Stimulated activated CD4-positive, alpha-beta T cell treated with anti-CD3 and anti-CD28 coated beads, TNF-alpha, amount 100 ng/mL, for 1 hour (primary cell): ENCODE measurements at places on chromosomes 13 and 19.

DNA sequence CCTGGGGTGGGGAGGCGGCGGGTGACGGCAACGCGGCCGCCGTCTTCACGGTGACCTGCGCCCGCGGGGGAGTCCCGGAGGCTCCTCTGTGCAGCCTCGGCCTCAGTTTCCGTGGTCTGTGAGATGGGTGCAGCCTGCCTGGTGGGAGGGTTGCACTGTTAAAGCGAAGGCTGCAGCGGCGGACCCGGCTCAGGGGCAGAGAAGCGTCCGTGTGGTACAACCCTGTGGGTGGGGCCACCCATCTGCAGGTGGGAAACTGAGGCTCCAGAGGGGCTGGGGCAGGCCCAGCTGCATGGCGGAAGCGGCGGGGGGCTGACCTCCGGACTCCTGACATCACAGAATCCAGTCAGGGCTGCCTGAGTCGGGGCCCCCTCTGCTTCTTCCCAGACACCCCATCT lies 481 bp downstream of the FGF22 start:
- no peak for DNase-seq

- no peak for DNase-seq
These were observed 13.2 kb downstream of the ZNF793 start for GRCh38 chr19:37519890-37520289.

DNA sequence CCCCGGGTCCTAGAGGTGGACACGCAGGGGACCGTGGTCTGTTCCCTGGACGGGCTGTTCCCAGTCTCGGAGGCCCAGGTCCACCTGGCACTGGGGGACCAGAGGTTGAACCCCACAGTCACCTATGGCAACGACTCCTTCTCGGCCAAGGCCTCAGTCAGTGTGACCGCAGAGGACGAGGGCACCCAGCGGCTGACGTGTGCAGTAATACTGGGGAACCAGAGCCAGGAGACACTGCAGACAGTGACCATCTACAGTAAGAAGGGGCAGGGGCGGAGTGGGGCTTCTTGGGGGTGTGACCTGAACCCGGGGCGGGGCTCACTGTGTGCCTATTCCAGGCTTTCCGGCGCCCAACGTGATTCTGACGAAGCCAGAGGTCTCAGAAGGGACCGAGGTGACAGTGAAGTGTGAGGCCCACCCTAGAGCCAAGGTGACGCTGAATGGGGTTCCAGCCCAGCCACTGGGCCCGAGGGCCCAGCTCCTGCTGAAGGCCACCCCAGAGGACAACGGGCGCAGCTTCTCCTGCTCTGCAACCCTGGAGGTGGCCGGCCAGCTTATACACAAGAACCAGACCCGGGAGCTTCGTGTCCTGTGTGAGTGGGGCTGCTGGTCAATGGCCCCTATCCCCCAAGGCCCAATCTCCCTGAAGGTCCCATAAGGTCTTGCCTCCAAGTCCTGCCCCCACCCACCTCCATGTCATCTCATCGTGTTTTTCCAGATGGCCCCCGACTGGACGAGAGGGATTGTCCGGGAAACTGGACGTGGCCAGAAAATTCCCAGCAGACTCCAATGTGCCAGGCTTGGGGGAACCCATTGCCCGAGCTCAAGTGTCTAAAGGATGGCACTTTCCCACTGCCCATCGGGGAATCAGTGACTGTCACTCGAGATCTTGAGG lies 2.4 kb upstream of the ICAM4 start:
- DNase-seq: no peak

GRCh38 chr13:83117046-83117445 lies 765.2 kb downstream of the SLITRK1 start:
- no peak for DNase-seq

GRCh38 chr19:27833031-27833430 lies 1379.9 kb downstream of the UQCRFS1 start:
- no peak for DNase-seq

DNA sequence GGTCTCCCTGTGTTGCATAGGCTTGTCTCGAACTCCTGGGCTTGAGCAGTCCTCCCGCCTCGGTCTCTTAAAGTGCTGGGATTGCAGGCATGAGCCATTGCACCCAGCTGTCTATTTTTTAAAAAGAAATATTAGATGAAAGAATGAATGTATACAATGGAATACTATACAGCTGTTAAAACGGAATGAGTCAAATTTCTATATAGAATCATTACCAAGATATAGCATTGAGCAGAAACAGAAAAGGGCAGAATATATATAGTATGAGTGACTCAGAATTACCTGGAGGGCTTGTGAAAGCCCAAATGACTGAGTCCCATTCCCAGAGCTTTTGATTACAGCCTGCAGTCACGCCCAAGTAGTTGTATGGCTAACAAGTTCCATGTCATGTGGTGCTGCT lies 4.4 kb downstream of the DACT3 start:
- no peak for DNase-seq

DNA sequence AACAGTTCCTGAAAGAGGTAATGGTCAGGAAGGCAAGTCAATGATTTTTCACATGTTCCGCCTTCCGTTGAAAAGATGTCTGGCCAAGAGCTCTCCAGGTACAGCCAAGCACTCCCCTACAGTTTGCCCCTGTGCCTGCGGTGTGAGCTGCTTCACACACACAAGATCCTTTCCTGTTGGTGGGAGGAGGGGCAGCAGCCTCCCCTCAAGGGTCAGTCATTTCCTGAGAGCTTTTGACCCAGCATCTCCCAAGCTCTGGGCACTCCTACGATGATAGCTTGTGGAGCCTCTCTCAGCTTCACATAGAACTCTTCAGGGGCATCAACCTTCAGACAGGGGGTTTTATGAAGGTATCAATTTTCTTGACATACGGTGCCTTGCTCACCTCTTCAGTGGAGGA lies 86.9 kb downstream of the DOCK9 start:
- no peak for DNase-seq

GRCh38 chr19:35123573-35123972 lies 8.0 kb downstream of the FXYD3 start:
- DNase-seq: no peak

DNA sequence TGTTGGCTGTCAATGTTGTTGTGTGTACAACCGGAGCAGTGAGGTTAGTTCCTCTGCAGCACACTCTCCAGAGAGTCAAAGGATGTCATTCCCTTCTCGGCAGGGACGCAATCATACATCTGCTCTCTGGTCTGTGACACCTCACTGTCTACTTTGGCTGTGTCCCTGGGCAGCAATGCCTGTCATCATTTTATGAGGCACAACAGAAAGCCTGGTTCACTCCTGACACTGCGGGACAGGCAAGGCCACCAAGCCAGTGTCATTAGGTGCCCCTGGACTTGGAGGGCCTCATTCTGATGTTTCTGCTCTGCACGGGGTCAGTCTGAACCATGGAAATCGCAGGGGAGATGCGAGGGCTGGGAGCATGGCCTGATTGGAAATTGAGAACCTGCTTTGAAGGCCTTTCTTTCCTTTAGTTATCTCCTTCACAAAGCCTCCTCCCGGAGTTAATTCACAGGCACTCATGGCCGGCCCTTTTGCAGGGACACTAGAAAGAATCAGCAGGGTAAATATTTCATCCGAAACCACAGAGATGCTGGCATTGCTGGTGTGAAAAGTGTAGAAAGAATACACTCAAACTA lies 284.4 kb downstream of the ZNF536 start:
- DNase-seq: no peak

GRCh38 chr19:17883627-17884410 lies 12.1 kb downstream of the SLC5A5 start:
- no peak for DNase-seq

DNA sequence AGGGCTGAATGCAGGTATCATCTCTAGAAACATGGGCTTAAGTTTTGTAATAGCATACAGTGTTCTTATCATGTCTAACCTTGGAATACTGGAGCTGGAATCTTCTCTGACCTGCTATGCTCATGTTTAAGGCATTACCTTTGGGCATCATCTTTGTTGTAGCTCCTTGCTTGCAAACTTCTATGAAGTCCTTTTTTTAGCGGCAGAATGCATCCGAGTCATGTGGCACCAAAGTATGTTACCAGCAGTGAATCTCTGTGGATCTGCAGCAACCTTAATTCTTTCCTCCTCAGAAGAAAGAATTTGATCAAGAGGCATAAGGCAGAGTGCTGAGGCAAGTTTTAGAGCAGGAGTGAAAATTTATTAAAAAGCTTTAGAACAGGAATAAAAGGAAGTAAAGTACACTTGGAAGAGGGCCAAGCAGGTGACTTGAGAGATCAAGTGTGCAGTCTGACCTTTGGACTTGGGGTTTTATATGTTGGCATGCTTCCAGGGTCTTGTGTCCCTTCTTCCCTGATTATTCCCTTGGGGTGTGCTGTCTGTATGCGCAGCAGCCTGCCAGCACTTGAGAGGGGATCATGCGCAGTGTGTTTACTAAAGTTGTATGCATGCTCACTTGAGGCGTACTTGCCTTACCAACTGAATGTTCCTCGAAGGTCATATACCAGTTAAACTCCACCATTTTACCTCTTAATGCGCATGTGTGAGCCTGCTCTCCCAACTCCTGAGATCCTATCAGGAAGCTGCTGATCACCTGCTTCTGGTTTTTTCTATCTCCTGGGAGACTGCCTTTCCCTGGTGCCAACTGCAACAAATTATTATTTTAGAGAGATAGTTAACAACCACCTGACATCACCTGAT lies 115.5 kb downstream of the LACC1 start:
- DNase-seq: no peak

- no peak for DNase-seq
These were observed 271.4 kb downstream of the NALCN start for GRCh38 chr13:101144808-101145419.

GRCh38 chr13:23963184-23963931 lies 66.1 kb upstream of the C1QTNF9B start:
- DNase-seq: no peak
